ENCODE measurements at places on chromosomes 7 and 10.

DNA sequence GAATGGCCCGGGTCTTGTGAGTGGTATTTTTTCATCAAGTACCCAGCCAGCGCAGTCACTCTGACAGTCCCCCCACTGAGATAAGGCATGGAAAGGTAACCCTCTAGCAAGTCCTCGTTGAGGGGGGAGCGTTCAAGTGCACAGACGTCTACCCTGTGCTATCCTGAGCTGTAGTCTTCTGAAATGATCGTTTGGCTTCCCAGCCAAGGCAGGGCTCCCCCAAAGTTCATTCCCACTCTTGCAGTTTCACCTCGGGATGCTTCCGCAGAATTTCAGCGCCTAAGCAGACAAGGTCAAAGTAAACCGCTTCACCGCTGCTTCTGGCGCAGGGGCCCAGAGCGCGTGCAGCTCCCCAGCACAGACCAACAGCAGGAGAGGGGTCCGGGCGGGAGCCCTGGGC is 1.8 kb downstream of the INSYN2A start:
- no peak for DNase-seq

GRCh38 chr10:51656503-51656902 is 42.9 kb downstream of the CSTF2T start:
- no peak for DNase-seq

GRCh38 chr10:20630092-20630643 is 266.9 kb downstream of the NEBL start:
- no peak for DNase-seq

GRCh38 chr7:83946801-83947200 is 247.8 kb downstream of the SEMA3A start:
- DNase-seq, result no peak

- no peak for DNase-seq
Observed at GRCh38 chr10:71545001-71545400, 148.3 kb downstream of the CDH23 start.

DNA sequence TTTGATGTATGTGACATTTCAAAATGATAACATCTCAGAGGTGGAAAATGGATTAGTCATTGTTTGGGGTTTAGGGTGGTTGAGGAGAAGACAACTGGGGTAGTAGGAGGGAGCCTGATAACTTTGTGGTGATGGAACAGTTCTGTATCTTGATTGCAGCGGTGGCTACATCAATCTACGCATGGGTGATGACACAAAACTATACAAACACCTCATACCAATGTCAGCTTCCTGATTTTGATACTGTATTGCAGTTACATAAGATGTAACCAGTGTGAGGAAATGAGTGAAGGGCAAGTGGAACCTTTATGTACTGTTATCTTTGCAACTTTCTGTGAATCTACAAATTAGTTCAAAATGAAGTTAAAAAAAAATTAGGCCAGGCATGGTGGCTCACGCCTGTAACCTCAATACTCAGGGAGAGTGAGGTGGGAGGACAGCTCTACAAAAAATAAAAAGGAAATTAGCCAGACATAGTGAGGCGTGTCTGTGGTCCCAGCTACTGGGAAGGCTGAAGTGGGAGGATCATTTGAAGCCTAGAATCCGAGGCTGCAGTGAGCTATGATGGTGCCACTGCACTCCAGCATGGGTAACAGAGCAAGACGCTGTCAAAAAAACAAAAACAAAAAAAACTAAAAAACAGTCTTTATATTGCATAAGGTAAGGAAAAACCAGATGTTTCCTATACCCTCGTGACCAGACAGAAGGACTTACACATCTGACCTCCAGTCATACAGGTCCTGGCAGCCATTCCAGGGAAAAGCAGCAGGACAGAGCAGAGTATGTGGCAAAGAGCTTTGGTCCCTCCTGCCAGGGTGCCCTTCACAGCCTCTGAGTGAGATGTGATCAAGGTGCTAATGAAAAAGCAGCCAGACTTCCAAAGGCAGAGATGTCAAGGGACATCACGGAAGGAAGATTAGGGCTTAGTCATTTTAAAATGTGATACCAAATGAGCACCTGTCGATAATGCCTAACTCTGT is 50.8 kb downstream of the CYTH3 start:
- peak; percentile 39 for DNase-seq

All from activated naive CD8-positive, alpha-beta T cell treated with anti-CD3 and anti-CD28 coated beads for 36 hours (primary cell).